Liver (tissue), 10 donors: ENCODE measurements at places on chromosomes 5 and 9.

DNA sequence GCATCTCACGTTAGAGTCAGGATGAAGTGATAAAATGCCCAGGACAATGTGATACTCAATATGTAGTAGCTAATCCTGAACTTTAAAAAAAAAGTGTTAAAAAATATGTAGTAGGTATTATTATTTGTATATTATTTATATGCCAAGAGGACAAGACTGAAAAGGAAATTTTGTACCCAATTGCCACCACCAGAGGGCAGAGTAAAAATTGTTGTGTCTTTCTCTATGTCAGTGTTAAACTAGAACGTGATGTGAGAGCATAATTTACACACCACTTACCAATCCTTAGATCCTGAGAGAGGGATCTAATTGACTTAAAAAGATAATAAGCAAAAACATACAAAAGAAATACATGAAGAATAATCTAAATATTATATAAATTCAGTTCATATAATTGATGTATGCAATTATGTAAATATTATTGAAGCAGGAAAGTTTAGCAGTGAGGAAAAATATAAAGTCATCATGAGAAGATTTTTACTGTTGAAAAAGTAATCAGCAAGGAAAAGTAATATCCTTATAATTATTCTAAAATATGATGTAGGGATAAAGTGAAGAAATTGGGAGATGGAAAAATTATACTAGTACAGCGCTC lies 288.9 kb downstream of the RAB3C start:
- H3K4me3 ChIP-seq: no peak overlapping the region
- H3K27me3 ChIP-seq: no peaks in the 10 kb centered on the region
- H3K36me3 ChIP-seq: no peaks in the 10 kb centered on the region
- no peaks in the 10 kb centered on the region for H3K4me1 ChIP-seq
- no peak overlapping the region for H3K27ac ChIP-seq

DNA sequence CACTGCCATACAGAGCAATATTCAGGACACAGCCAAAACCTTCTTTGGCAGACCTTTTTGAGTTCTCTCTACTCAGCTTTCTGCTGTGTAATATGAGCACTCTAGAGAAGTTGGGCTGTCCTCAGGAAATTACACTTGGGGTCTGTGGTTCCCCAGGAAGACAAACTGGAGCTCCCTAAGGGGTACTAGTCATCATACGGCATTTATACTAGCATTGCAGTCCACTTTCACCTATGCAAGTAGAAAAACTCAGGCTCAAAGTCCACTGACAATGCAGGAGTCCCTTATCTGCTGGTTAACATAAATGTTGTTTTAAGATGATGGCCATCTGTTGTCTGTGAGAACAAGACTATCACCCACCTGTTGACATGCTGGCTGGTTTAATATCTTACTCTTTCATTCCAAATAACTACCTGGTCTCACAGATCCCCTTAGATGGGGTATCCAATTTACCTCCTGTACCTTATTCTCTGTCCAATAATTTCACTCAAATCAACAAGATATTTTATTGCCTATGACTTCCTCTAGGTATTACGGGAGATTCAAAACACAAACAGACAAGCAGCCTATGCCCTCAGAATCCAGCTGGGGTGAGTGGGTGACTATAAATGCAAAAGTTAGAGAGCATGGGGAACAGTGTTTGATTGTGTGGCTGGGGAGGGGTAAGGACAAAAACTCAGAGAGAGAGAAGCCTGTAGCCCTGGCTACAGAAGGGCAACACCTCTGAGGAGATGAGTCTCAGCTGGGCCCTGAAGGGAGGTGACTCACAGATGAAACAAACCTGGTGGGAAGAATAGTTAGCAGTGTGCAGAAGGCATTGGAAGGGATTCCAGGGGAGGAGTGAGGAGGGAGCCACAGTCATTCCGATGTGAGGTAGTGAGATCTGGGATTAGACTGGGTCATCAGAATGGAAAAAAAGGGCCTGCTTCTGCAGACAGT lies 10.2 kb downstream of the DOCK8 start:
- H3K27ac ChIP-seq: no peak overlapping the region
- no peaks in the 10 kb centered on the region for H3K27me3 ChIP-seq
- no peaks in the 10 kb centered on the region for H3K36me3 ChIP-seq
- H3K4me1 ChIP-seq: peaks cover 2% of the 10 kb centered on the region

GRCh38 chr9:18756712-18757125 lies 276.3 kb downstream of the SAXO1 start:
- H3K27ac ChIP-seq: no peak overlapping the region
- no peaks in the 10 kb centered on the region for H3K36me3 ChIP-seq
- no peaks in the 10 kb centered on the region for H3K27me3 ChIP-seq
- H3K4me1 ChIP-seq: no peaks in the 10 kb centered on the region

GRCh38 chr5:115398719-115399118 lies 102.3 kb upstream of the CCDC112 start:
- DNase-seq: no peak
- H3K27ac ChIP-seq: no peak overlapping the region
- H3K27me3 ChIP-seq: no peaks in the 10 kb centered on the region
- H3K36me3 ChIP-seq: no peaks in the 10 kb centered on the region
- no peaks in the 10 kb centered on the region for H3K4me1 ChIP-seq

GRCh38 chr5:33046091-33046490 lies 335.0 kb downstream of the NPR3 start:
- DNase-seq: no peak
- no peak overlapping the region for H3K4me3 ChIP-seq
- no peaks in the 10 kb centered on the region for H3K4me1 ChIP-seq
- no peaks in the 10 kb centered on the region for H3K36me3 ChIP-seq

- H3K4me1 ChIP-seq: no peaks in the 10 kb centered on the region
- no peak overlapping the region for H3K4me3 ChIP-seq
- H3K36me3 ChIP-seq: no peaks in the 10 kb centered on the region
Observed at GRCh38 chr5:78792345-78793055, 143.9 kb upstream of the LHFPL2 start.
